ENCODE measurements at places on chromosomes 16 and 17.

GRCh38 chr17:29613352-29613837 lies 9.3 kb downstream of the CORO6 start:
- no peaks in the 10 kb centered on the region for H3K36me3 ChIP-seq
- H3K27me3 ChIP-seq, result peaks cover 25% of the 10 kb centered on the region
- DNase-seq, result peak; percentile 79
- H3K4me1 ChIP-seq, result peaks cover 43% of the 10 kb centered on the region
- H3K4me3 ChIP-seq, result peak overlapping the region; percentile 37
- no peak overlapping the region for H3K27ac ChIP-seq

DNA sequence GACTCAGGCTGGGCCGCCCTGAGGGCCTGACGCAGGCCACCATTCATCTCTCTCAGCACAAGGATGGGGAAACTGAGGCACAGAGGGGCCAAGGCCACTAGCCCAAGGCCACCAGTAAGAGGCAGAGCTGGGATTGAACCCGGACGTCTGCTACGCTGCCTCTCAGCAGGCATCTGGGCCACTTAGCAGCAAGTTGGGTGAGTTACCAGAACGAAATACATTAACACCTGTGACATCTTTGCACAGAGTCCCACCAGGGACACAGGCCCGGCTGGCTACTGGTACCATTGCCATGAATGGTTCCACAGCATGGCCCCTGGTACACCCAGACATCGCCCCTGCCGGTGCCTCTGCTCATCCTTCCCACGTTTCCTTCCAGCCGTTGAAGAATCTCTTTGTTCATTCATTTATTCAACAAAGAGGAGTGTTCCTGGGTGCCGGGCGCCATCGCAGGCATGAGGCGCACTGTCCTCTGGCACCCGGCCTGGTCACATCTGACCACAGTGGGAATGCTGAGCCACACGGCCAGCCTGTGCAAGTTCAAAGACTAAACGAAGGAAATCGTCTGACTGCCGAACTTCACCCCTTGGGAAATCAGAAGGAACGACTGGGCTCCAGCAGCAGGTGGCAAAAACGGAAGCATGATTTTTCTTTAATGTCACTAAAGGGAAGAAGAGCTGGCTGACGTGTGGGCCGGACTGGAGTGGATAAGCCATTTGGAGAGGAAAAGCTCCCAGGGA lies 7.4 kb upstream of the ZNF469 start:
- H3K4me1 ChIP-seq, result no peaks in the 10 kb centered on the region
- H3K27ac ChIP-seq, result no peak overlapping the region
- H3K4me3 ChIP-seq, result no peak overlapping the region
- H3K36me3 ChIP-seq, result no peaks in the 10 kb centered on the region
- peaks cover 2% of the 10 kb centered on the region for H3K27me3 ChIP-seq

- H3K4me3 ChIP-seq, result no peak overlapping the region
- no peak for DNase-seq
- peaks cover 20% of the 10 kb centered on the region for H3K4me1 ChIP-seq
- H3K27ac ChIP-seq, result no peak overlapping the region
- no peaks in the 10 kb centered on the region for H3K27me3 ChIP-seq
- H3K36me3 ChIP-seq, result no peaks in the 10 kb centered on the region
Observed at GRCh38 chr17:76150712-76151622, 9.9 kb upstream of the FOXJ1 start.

DNA sequence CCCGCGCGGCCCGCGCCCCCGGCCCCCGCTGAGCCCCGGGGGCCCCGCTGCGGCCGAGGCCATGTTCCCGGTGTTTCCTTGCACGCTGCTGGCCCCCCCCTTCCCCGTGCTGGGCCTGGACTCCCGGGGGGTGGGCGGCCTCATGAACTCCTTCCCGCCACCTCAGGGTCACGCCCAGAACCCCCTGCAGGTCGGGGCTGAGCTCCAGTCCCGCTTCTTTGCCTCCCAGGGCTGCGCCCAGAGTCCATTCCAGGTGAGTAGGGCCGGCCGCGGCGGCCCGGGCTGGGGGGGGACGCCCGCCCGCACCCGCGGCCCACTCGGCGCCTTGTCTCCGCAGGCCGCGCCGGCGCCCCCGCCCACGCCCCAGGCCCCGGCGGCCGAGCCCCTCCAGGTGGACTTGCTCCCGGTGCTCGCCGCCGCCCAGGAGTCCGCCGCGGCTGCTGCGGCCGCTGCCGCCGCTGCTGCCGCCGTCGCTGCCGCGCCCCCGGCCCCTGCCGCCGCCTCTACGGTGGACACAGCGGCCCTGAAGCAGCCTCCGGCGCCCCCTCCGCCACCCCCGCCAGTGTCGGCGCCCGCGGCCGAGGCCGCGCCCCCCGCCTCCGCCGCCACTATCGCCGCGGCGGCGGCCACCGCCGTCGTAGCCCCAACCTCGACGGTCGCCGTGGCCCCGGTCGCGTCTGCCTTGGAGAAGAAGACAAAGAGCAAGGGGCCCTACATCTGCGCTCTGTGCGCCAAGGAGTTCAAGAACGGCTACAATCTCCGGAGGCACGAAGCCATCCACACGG lies 504 bp downstream of the MAZ start:
- H3K27ac ChIP-seq, result peak overlapping the region; percentile 97
- peaks cover 36% of the 10 kb centered on the region for H3K4me1 ChIP-seq
- DNase-seq, result no peak
- H3K36me3 ChIP-seq, result peaks cover 30% of the 10 kb centered on the region
- H3K27me3 ChIP-seq, result peaks cover 18% of the 10 kb centered on the region
- peak overlapping the region; percentile 70 for H3K4me3 ChIP-seq

DNA sequence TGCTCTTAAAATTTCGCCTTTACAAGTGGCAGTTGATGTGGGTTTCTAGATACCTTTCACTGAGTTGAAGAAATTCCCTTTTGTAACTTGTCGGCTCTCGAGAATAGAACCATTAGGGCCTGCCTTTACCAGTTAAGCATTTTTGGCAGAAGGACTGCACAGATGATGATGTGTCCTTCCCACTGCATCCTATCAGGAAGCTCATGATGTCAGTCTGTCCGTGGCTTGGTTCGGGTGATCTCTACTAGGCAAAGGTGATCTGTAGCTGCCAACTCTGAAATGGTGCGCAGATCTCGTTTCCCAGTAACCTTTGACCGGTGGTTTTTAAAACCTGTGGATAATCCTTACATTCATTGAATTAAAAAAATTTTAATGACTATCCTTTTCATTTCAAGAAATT lies 49.7 kb downstream of the ZNRF1 start:
- H3K4me1 ChIP-seq, result peaks cover 18% of the 10 kb centered on the region
- H3K36me3 ChIP-seq, result peaks cover 4% of the 10 kb centered on the region
- H3K27ac ChIP-seq, result no peak overlapping the region
- H3K27me3 ChIP-seq, result no peaks in the 10 kb centered on the region
- H3K4me3 ChIP-seq, result no peak overlapping the region
- no peak for DNase-seq

- H3K27ac ChIP-seq, result no peak overlapping the region
- no peaks in the 10 kb centered on the region for H3K4me1 ChIP-seq
- H3K36me3 ChIP-seq, result no peaks in the 10 kb centered on the region
- no peak overlapping the region for H3K4me3 ChIP-seq
- DNase-seq, result no peak
Observed at GRCh38 chr16:14418795-14419225, 211.2 kb downstream of the PARN start.

All from thymus (tissue), 14 donors.